ENCODE measurements at places on chromosomes 2 and 18.

DNA sequence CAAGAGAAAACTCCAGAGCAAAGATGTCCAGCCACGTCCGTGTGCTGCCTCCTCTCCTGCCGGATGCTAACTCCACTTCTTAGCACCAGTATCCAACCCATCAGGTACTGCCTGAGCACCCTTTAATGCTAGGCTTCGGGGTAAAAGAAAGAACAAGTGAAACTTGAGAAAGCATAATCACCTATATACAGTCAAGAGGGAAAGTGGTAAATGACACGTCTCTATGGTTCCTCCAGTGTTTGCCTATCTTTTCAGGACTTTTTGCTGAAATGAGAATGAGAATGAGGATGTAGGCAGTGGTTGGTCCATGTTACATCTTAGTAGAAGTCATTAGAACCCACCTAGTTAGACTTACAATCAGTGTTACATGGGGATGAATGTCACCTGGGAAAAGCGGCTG is 47.9 kb downstream of the EPHA4 start:
- DNase-seq: no peak

- DNase-seq: no peak
Observed at GRCh38 chr18:79581406-79581805, 98.2 kb upstream of the CTDP1 start.

GRCh38 chr2:119225105-119225865 is 1.7 kb downstream of the STEAP3 start:
- no peak for DNase-seq

DNA sequence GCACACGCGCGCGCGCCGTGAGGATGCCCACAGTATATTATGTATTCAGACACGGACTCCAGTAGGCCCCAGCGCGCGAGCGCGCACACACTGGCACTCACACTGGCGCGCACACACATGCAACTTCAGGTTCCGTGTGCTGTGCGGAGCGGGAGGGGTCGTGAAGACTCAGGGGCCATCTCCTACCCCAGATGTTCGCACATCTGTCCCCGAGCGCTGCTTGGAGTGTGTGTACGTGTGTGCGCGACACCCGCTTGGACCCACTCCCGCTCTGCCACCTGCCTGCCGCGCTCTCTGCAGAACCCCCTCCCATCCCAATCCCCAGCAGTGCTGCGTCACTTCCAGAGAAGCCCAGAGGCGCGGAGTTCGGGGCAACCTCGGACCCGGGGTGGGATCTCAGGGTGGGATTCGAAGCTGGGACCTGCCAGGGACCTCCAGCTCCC is 2.6 kb downstream of the NRP2 start:
- no peak for DNase-seq

DNA sequence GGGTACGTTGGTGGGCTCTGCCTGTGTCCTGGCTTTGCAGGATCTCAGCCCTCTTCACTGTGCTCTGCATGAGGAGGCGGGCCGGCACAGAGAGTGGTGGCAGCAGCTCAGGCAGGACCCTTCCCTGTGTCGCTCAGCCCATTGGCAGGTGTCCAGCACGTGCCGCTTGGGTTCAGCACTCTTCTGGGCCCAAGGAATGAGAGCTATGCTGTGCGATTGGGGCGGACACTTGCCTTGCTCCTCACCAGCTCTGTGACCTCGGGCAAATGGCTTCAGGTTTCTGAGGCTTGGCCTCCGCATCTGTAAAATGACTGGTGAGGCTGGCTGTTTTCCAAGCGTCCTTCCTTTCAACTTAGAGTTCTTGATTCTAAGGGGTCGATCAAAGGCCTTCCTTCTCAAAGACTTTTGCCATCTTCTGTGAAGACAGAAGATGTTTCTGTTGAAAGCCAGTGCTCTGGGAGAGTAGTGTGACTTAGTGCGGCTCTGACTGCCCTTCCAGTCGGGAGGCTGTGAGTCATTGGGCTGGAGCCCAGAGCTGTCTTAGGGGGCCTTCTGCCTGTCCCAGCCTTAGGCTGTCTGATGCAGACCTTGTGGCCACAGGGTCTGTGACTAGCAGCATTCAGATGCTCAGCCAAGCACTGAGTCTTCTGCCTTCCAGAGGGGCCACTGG is 35.6 kb downstream of the GLI2 start:
- no peak for DNase-seq

- DNase-seq: no peak
Observed at GRCh38 chr2:222756951-222757650, 85.6 kb downstream of the MOGAT1 start.
